ENCODE measurements at places on chromosomes 5 and 9.

GRCh38 chr9:89732295-89732938 is 127.6 kb downstream of the GADD45G start:
- DNase-seq: no peak

- DNase-seq: no peak
These were observed 30.4 kb downstream of the ELP1 start for GRCh38 chr9:108903420-108904103.

GRCh38 chr5:58898538-58898937 is 315.7 kb downstream of the RAB3C start:
- no peak for DNase-seq

DNA sequence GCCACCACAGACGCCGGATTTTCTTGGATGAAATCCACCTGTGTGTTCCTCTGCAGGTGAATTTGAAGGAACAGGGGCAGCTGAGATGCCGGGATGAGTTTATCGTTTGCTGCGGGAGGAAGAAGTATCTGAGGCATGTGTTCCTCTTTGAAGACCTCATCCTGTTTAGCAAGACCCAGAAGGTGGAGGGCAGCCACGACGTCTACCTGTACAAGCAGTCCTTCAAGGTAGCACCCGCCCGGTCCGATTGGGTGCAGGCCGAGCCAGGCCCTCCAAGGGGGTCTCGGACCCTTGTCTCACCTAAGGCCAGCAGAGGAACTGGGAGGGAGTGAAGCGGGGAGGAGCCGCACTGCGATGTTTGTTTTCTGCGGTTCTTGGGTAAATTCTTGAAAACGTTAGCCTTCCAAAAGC is 18.4 kb upstream of the LRRC14B start:
- DNase-seq: no peak

- no peak for DNase-seq
These were observed 11.2 kb upstream of the COL5A1 start for GRCh38 chr9:134630393-134630790.

DNA sequence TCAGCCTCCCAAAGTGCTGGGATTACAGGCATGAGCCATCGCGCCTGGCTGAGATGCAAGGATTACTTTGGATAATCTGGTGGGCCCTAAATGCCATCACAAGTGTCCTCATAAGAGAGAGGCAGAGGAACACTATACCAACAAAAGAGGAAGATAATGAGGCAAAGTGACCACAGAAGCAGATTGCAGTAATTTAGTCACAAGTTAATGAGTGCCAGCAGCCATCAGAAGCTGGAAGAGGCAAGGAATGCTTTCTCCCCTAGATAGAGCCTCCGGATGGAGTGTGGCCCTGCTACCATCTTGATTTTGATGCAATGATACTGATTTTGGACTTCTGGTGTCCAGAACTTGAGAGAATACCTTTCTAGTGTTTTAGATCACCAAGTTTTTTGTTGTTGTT is 122.3 kb downstream of the SPATA31D1 start:
- no peak for DNase-seq
